CD8-positive, alpha-beta memory T cell (primary cell): ENCODE measurements at places on chromosomes 12 and 14.
A peak's percentile ranks its signal among the peaks of the same experiment; 100 is the strongest.

DNA sequence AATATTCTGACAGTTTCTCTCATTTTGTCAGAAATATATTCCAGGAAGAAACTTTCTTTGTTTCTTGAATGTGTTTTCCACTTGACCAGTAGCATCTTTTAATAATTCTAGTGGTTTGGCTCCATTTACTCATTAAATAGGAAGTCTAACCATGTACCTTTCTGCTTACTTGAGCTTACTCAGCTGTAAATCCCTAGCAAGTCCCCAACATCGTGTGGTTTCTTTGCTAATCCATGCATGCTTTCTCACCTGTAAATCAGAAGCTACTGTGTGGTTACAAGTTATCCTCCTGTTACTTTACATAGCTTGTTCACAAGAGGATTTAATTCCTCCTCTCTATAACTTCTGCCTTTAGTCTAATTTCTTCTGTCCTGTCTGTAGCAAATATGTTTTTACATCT lies 227.7 kb downstream of the FSCB start:
- no peak for DNase-seq

DNA sequence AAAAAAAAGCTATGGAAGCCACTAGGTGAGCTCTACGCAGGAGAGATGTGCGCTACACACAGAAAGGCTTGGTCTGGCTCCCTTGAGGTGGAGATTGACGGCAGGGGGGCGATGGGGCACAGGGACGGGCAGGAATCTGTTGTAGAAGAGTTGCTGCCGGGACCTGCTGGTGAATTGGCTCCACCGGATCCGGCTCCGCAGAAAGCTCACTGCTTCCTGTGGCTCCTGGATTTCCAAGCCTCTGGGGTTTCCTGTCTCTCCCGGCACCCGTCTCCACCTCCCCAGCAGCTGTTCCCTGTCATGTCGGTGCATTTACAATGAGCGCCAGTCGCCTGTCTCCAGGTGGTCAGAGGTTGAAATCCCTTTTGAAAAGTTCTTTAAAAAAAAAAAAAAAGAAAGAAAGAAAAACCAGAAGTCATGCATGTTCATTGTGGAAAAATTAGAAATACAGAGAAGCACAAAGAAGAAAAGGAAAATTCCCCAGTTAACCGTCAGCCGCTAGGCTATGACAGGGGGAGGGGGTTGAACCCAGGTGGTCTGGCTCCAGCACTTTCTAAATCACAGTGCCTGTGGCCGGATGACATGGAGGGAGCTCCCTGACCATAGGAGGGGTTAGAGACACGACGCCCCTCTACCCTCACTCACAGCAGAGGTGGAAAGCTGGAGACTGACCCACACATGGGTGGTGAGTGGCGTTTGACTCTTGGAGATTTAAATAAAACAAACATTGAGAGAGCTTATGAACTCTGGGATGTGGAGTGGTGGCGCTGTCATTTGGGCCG lies 20.8 kb downstream of the FAM222A start:
- peak; percentile 12 for DNase-seq

DNA sequence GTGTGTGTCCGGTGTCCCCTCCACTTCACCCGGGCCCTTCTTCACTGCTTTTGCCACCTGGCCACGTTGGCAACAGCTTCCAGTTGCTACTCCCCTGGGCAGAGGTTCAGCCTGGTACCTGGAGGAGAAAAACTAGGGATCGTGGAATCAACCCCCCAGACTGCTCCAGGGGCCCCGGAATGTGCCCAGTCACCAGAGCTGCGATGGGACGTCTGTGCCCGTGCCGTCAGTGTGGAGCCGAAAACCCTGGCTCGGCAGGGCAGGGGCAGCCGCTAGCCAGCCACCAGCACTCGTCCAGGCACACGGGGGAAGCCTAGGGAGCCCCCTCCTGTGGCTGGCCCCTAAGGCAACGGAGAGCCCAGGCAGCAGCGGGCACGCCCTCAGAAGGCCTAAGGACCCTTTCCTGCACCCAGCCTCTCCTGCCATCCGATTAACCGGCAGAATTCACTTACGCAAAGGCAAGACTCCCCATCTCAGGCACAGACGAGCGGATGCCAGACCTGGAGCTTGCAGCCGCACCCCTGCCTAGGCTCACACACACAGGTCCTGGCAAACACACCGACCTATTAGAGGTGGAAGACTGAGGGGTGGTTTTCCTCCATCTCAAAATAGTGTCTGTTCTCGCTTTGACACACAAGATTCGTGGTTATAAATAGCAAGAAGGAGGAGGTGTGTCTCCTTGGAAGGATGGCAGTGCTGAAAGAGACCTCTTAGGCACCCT lies 62.6 kb downstream of the FBXL14 start:
- no peak for DNase-seq

DNA sequence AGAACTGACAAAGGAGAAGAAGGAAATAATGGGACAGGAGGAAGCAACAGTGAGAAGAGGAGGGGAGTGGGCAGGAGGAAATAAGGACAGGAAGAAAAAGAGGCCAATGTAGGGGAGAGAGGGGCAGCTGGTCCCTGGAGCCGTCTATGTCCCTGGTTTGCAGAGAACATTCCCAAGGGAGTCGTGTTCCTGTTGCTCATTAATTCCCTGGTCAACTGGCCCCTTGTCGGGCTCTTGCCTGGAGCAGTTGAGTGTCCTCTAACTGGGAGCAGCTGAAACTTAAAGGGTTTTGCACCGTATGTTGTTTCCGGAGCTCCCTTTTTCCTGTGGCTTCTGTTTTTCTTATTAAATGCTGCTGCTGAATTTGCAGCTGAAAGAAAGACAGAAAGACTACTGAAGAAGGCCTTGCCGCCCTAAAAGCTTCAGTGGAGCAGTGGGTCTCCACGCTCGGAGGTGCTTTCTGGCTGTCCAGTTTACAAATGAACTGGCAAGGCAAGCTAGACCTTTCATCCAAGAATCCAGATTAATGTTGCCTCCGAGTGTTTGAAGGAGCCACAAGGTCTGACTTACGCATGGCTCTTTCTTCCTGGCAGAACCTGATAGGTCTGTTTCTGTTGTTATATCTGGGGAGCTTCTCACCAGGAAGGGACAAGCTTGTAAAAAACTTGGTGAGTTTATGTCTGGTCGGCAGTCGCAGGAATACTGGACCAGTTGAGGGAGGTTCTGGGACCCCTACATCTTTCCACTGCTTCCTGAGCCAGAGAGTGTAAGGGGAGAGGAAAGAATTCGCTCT lies 146.2 kb upstream of the RFLNA start:
- DNase-seq = no peak

DNA sequence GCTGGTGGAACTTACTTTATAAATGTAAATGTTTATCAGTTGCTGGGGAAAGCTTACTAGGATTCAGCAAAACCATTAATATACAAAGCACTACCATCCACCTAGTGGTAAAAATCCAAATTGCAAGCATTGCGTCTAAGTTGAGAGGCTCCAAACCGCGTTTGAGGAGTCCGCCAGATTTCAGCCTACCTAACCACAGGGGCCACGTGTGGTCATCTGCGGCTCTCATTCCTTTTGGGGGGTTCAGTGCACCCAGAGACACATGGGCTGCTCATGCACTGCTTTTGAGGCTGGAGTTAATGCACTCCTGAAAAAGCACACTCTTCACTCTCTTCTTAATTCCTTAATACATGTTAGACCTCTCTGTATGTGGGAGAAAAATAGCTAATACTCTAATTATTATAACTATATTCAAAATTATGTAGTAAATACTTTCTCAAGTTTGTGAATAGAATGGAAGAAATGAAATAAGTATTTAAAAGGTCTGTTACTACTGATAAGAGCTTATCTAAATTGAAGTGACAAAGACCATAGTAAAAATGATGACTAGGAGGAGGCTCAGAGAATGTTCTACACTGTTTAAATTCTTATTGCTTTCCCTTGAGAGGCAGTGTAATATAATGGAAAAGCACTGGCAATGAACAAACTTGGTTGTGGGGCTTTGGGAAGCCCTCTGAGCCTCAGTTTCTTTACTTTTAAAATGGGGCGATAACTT lies 41.4 kb upstream of the MANSC4 start:
- DNase-seq = peak; percentile 3

DNA sequence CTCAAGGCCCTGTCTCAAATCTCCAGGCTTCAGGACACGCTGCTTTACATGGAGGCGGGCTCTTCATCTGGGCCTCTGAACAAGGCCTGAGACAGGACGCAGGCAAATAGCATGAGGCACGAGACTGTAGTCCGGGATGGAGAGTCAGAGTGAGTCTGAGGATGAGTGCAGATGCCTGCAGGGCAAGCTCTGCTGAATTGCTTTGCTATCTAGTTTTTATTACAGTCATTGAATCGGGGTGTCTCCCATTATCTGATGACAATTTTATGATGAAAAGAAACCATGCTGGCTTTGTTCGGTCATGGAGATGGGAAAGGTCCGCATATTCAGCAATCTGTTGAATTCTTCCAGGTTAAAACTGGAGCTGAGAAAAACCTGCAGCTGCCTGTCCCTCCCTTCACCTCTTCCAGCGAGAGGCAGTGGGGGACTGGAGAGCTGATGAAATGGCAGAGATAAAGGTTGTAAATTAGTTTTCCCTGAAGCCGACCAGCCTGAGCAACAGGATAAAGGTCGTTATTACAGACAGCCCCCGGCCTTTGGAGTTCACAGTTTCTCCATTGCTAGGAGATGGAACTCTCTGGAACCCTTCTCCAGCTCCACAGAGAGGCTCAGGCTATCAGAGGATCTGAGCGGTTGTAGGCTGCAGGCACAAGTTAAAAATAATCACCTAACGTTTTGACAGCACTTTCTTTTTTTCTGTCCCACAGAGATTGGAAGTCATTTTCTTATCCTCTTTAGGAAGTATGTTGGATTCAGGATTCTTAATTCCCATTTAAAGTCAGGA lies 1.3 kb upstream of the ADGRD1 start:
- no peak for DNase-seq

DNA sequence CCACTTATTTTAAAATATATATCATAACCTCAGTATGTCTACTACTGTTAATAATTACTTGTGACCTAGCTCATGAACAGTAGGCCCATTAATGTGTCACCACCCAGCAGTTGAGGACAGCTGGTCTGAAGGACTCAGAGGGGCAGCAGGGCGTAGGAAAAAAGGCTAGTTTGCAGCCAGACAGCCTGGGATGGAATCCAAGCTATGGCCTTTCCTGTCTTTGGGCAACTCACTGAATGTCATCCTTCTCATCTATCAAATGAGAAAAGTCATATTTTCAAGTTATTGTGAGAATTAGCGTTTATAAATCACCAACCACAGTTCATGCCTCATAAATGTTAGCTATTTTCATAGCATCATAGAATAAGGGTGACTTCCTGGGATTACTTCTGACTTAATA lies 12.3 kb downstream of the DENND5B start:
- DNase-seq = no peak

DNA sequence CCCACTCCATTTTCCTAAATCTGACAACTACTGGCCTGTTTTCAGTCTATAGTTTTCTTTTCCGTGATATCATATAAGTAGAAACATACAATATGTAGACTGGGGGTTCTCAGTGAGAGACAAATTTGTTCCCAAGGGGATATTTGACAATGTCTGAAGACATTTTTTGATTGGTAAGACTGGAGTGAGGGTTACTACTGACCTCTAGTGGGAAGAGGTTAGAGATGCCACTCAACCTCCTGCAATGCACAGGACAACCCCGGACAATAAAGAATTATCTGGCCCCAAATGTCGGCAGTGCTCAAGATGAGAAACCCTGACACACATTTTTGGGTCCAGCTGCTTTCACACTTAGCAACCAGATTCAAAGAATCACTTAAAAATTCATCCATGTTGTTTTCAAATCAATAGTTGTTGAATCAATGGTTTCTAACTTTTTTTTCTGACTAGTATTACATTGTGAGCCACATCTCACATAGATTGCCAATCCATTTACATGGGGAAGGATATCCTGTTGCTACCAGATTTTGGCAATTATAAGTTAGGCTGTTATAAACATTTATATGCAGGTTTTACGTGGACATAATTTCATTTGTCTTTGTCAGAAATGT lies 307.1 kb downstream of the RPL10L start:
- no peak for DNase-seq

DNA sequence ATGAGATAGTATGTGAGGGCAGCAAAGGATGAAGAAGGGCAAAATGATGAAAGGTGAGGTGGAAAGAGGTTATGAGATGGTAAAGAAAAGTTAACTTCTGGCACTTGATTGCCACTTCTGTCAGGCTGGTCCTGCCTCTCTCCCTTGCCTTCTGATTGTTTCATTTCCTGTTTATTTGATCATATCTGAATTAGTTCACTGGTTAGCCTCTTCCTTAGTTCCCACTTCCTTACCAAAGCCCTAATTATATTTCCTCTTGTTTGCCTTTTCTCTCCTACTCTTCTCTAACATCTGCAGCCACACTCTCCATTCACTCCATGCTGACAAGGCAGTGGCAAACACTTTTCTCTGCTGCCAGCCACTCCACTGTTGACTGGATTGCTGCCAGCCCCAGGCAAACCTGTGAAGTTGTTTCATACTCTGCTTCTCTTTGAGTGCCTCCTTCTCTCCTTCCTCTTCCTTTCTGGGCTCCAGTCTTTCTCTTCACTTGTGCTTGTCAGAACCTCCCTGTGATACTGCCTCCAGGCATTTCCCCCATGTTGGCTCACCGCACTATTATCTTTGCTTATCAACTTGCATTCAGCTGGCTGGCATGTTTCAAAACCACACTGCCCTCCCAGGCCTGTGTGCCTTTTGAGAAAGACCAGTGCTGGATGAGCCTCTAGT lies 8.1 kb downstream of the PNP start:
- DNase-seq = peak; percentile 28

DNA sequence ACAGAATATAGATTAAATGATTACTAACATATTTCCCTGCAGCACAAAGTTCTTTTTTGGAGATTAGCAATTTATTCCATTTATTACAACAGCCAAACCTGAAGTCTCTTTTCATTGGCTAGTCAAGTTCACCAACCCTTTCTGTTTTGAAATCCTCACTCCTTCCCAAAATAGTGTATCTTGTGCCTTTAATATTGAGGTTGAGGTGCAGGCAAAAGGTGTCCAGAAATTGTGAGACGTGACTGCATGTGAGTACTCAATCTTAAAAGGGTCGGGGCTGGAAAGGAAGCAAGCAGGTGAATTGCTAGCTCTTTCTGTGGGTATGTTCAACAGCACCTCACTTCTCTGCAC lies 11.1 kb upstream of the FOXN3 start:
- DNase-seq = no peak

DNA sequence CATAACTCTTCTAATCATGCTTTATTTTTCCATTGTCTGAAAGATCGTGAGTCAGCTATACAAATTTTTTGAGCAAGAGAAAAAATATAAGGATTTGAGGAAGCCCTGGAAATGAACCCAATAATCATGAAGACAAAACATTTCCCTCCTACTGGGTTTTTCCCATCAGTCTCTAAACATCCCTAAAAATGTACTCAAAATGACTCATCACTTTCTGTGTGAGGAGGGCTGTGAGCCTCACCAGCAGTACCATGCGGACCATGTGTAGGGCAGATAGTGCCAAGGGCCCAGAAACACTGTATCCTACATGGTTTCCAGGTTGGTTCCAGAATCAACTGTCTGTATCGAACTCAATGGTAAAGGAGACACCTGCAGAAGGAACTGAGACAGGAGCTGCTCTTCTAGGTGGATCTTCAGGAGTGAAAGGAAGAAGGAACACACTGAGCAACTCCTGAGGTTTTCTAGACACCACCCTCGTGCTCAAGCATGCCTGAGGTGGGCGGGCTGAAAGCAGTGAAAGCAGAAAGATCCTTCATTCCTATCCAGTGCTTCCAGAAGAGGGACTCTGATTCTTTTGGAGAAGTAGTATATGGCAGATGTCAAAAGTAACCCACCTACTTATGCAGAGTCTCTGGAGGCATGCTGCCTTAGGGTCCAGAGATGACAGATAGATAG lies 48.6 kb upstream of the RHOJ start:
- no peak for DNase-seq
